Stimulated activated CD4-positive, alpha-beta T cell treated with anti-CD3 and anti-CD28 coated beads, Interleukin-15, amount 100 ng/mL, for 48 hours (primary cell): ENCODE measurements at places on chromosomes 3 and 15.
A peak's percentile ranks its signal among the peaks of the same experiment; 100 is the strongest.

GRCh38 chr3:197787412-197787811 is 3.6 kb upstream of the LRCH3 start:
- DNase-seq: no peak

DNA sequence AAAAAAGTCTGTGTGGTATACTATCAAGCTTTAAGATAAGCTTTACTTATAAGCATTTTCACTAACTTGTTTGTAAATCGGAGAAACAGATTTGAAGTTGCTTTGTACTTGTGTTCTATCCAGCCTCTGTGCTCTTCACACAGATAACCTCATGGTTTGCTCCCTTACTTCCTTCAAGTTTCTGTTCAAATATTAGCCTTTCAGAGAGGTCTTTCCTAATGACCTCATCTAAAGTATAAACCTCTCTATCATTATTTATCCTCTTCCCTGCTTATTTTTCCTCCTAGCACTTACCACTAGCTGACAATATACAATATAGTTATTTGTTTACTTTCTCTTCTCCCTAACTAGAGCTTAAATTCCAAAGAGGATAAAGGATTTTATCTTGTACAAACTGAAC is 180.0 kb downstream of the CBLB start:
- DNase-seq: no peak

DNA sequence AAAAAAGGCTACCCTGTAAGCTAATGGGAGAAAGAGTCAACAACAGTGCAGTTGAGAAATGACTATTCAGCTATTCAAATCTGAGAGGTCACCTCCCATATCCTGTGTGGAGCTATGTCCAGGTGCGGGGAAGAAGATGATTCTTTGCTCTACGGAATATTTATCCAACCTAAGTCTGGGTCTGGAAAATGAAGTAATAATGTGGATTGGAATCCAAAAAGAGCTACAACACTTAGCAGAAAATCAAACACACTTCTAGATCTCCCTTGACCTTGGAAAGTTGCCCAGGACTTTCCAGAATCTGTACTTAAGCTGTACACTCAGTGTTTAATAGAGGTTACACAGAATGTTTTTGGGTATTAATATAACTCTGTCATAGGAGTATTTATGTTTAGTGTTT is 251.9 kb downstream of the NAALADL2 start:
- DNase-seq: no peak

DNA sequence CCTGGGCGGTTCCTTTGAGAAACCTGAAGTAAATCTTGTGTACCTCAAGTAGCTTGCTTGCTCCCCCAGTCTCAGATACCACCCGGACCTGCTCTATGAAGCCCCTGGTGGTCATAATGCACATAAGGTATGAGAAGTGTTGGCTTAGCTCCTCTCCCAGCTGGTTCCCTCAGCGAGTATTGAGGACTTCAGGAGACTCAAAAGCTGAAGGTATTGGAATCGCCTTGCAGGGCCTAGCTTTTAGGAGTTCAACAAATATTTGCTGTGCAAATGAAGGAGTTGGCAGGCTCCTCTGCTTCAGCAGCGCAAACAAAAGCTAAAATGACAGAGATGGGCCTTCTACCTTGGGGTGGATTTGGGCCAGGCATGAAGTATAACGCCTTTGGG is 1.7 kb downstream of the CMTM8 start:
- peak; percentile 24 for DNase-seq

- DNase-seq: peak; percentile 53
Observed at GRCh38 chr3:128784232-128784631, 58.2 kb downstream of the RAB7A start.
